ENCODE measurements at places on chromosomes 16 and 17.

- DNase-seq: no peak
Measured at GRCh38 chr17:559551-560431, 154.8 kb downstream of the VPS53 start.

DNA sequence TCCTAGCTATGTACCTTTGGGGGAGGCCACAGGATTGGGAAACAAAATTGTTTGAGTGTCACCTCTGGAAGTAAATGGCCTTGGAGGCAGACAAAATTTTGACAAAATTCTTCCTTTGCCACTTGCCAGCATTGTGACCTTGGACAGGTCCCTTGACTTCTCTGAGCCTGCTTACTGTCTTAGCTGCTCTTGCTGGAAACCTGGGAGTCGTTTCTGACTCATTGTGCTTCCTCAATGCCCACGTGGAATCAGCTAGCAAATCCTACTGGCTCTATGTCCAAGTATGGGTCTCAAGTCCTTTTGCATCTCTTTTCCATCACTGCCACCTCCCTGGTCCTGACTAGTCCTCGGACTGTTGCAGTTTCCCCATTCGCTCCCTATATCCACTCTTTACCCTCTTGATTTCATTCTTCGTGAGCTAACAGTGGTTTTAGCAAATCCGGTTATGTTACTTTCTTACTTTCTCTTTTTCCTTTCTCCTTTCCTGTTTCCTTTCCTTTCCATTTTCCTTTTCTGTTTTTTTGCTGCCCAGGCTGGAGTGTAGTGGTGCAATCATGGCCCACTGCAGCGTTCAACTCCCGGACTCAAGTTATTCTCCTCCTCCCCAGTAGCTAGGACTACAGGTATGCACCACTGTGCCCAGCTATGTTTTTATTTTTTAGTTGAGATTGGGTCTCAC is 68.1 kb upstream of the LGALS9 start:
- no peak for DNase-seq

- DNase-seq: no peak
Measured at GRCh38 chr17:27473190-27473747, 17.0 kb downstream of the KSR1 start.

- DNase-seq: no peak
Measured at GRCh38 chr17:32323046-32323445, 18.9 kb downstream of the C17orf75 start.

DNA sequence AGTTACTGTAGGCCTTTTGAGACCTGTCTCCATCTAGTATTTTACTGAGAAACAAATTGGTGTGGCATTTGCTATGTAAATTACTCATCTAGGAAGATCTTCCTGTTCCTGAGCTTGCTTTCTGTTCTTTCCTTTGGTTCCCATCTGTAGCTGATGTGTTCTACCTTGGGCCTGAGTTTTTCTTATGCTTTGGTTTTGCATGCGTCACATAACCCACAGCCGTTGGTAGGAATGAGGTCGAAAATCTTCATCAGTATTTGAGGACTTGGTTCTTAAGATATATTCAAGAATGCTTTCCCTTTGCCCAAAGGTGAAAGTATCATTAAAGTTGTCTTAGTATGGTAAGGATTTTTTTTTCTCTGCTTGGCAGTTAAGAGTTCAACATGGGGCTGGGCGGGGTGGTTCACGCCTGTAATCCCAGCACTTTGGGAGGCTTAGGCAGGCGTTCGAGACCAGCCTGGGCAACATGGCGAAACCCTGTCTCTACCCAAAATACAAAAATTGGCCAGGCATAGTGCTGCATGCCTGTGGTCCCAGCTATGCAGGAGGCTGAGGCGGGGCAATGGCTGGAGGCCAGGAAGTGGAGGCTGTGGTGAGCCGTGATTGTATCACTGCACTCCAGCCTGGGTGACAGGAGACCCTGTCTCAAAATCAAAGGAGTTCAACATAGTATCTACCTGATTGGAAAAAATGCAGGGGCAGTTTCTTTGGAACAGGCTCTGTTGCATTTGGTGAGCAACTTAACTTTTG is 28.8 kb downstream of the IST1 start:
- DNase-seq: no peak

GRCh38 chr17:48016112-48016511 is 21.5 kb downstream of the COPZ2 start:
- DNase-seq: no peak

DNA sequence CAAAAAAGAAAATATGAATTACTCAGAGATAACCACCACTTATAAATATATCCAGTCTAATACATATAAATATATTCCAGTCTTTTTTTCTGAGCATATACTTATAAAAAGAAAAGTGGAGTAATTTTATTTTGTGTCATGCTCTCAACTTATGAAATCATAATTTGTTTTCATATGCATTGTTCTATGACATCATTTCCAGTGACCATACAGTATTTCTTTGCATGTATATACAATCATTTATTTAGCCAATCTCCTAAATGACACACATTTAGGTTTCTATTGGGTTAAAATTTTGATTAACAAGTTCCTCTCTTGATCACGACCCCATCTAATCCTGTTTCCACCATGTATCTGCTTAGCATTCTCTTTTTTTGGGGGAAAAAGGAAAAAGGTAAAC is 16.4 kb upstream of the NDEL1 start:
- no peak for DNase-seq

DNA sequence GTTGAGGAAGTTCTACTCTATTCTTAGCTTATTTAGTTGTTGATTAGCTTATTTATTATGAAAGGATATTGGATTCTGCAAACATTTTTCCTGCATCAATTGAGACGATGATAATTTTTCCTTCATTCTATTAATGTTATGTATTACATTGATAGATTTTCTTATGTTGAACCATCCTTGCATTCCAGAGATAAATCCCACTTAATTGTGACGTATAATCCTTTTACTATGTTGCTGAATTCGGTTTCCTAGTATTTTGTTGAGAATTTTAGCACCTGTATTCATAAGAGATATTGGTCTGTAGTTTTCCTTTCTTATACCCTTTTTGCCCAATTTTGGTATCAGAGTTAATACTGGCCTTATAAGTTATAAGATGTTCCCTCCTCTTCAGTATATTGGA is 47.6 kb upstream of the BRD7 start:
- no peak for DNase-seq

GRCh38 chr16:29943846-29944799 is 17.8 kb upstream of the TMEM219 start:
- DNase-seq: no peak

DNA sequence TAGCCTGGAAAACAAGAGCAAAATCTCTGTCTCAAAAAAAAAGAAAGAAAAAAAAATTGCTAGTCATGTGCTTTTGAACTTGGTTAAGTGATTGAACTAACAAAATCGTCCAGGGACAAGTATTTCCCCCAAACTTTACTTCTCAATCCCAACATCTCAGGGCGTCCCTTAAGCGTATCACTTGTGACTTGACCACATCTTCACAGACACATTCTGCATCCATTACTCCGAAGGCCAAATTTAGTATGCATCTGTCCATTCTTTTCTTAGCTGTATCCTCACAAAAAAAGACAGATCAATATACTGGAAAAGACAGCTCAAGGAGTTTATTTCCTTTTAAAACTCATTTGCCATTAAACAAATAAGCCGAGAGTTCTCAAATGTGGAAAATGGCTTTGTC is 5.9 kb upstream of the JPT1 start:
- DNase-seq: no peak

DNA sequence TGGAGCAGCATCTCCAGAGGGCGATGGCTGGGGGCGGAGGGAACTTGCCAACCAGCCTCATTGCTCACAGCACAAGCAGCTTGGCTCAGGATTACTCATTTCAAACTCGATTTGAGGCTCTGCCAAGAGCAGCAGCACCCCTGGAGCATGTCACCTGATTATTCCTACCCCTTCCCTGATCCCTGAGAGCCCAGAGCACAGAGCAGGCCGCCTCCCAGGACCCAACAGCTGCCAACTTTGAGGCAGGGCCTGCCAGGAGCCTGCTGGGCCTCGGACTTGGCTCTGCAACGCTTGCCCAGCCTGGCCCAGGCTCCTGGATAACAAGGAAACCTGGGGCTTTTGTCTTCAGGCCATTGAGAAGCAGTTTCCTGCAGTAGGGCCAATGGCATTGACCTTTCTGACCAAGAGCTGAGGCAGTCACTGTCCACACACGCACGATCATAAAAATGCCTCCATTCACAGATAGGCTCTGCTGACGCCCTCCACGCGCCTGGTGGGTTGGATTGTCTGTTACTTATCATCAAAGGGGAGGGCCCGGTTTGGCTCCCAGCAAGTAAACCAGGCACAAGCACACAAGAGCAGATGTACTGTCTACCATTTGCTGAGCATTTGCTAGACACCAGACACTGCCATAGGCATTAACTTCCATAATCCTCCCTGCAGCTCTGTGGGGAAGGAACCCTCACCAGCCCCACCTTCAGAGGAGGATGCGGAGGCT is 406.6 kb upstream of the EEF2KMT start:
- no peak for DNase-seq

- no peak for DNase-seq
Measured at GRCh38 chr16:50574745-50575136, 26.5 kb downstream of the NKD1 start.

DNA sequence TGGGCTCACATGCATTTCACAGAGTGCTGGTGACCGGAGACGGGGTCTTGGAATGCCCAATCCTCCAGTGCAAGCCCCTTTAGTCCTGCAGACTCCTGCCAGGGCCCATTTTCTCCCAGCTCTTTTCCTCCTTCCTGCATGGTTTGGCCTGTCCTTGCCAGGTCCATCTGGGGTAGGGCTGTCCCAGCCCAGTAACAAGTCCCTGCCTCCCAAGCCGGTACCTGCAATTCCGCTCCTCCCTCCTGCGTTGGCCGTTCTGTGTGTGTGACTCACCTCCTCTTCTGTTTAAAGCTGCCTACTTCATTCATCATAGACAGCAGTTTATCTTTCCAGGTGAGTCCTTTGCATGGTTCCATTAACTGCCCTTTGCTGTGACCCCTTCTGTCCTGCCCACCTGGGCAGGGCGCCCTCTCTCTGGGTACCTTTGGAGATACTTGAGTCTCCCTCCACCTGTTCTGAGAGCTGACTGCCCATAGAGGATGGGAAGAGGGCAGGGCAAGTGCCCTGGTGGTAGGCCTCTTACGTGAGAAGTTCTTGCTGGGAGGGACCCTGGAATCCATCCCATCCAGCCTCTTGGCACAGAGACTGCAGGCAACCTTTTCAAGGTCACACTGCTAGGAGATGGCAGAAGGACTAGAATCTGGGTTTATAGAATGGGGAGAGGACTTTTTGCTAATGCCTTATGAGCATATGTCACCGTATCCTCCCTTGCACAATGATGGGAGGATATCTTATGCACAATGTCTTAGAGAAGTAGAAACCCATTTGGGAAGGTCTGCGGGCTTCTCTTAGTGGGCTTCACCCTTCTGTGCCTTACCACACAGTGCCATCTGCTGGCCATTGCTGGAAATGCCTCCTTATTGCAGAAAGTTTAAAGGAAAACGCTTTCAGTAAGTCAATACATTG is 29.7 kb upstream of the LGALS9 start:
- peak; percentile 84 for DNase-seq

DNA sequence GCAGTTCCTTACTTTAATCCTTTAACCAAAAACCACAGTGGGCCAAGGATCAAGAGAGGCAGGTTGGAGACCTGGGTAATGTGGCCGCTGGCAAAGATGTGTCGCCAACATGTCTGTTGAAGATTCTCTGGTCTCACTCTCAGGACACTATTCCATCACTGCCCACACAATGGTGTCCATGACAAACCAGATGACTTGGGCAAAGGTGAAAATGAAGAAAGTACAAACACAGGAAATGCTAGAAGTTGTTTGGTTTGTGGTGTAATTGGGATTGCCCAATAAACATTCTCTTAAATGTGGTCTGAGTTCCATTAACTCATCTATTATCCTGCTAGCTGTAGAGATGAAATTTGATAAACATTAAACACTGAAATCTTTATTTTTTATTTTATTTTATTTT is 43.3 kb downstream of the SALL1 start:
- DNase-seq: no peak

DNA sequence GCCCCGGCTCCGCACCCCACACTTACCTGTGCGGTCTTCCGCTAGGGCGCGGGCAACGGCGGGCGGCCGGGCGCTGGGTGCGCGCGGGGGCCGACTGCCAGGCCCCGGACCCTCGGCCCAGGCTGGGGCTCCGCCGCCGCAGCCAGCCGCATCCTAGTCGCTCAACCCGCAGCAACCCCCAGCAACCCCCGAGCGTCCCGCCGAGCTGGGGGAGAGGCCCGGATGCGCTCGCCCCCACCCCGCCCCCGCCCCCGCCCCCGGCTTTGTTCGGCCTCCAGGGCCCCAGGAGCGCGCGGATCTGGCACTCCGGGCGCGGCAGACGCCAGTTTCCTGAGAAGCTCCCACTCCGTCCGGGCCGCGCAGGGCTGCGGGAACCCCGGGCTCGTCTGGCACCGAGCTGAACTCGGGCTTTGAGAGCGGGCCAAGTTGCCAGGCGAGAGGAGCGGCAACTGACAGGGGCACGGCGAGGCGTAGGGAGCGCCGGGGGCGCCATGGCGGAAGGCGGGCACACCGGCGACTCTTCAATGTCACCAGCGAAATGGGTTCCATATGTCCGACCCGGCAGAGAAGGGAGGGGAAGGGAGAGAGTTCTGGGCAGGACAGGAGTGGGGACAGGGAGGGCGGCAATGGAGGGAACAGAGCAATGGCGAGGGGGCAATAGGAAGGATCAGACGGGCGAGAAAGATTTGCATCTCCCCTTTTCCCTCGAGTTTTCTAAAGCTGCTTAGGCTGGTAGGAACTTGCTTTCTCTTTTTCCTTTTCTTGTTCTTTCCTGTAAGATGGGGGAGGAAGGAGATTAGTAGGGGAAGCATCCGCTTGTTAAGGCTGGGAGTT is 13.7 kb downstream of the HOXB4 start:
- no peak for DNase-seq

DNA sequence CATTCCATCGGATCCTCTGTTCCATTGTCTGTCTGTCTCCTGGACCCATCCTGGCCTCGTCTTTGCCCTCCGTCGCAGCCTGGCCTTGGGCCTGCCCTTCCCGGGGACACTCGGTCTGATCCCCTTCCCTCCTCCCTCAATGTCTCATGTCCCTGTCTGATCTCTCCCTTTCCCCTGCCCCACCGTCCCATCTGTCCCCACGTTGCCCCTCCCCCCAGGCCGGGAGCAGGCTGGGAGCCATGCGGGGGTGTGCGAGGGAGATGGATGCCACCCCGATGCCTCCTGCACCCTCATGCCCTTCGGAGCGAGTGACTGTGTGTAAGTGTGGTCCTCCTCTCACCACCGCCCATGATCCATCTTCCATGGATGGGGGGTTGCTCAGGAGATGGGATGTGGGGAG is 5.3 kb upstream of the ATP2A1 start:
- DNase-seq: no peak

DNA sequence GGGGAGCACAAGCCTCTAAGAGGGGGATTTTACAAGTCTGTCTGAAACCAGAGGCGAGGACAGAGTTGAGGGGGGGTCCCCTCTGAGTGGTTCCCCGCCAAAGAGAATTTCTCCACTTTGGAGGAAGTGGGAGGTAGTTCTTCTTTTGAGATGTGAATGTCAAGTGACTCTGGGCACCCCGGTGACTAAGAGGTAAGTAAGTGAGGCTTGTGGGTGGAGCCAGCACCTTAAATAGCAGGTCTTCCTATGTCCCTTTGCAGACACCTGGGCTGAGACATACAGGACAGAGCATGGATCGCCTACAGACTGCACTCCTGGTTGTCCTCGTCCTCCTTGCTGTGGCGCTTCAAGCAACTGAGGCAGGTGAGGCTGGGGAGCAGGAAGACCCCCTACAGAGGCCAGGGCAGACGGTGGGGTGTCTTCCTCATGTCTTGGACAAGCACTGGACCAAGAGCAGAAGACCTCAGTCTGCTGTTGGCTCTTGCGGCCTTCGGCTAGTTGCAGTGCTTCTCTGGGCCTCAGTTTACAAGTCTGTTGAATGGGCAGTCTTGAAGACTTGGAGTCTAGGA is at the start of gene CCL22:
Gene CCL22, plus strand, starts transcription at position 257 of the 569 bp plus-strand sequence. Its CDS starts 34 bp downstream, at position 291.
- no peak for DNase-seq

GRCh38 chr16:10569621-10570020 is 10.8 kb downstream of the EMP2 start:
- no peak for DNase-seq

Measured in stimulated activated CD8-positive, alpha-beta memory T cell treated with anti-CD3 and anti-CD28 coated beads, Interleukin-12 subunit alpha, Interleukin-12 subunit beta, amount 100 ng/mL, for 1 hour (primary cell).